ENCODE measurements at places on chromosomes 5 and 9. TPM values are rescaled to one million over a fixed set of nuclear protein-coding genes. Genes with fewer than 3 reads are reported as not detected.

DNA sequence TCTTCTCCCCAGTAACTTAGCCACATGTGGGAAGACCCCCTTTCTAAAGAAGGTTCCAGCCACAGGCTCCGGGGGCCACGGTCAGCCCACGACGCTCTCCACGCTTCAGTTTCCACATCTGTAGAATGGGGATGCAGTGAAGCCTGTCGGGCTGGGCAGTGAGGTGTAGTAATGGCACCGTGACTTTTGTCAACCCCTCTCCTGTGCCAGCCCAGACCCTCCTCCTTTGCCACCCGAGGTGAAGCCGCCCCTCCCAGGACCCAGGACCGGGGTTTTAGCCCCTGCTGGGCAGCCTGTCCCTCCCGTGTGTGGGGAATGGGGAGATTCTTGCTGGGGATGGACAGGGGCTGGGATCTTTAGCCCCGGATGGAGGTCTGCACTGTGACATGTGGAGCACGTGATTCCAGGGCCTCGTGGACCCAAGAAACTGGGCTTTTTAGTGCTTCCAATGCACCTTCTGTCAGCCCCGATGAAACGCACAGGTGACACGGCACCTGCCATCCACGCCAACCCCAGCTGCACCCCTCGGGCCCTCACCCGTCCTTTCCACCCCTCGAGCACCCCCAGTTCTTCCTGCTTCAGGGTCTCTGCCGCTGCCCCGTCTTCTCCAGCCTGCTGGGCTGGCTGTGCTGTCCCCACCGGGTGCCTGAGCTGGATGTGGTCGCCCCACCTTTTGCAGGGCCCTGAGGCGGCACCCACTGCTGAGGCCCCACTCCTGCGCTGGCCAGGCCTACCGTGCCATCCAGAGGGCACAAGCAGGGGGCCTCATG lies 13.4 kb upstream of the RNU6ATAC start:
- DNase-seq: no peak
- H3K36me3 ChIP-seq: no peaks in the 10 kb centered on the region
- H3K27me3 ChIP-seq: peaks cover 35% of the 10 kb centered on the region
- H3K4me3 ChIP-seq: no peak overlapping the region
- no peak overlapping the region for H3K27ac ChIP-seq

GRCh38 chr5:127492854-127493738 lies 24.3 kb upstream of the PRRC1 start:
- H3K4me3 ChIP-seq: no peak overlapping the region
- no peak overlapping the region for H3K27ac ChIP-seq
- no peaks in the 10 kb centered on the region for H3K4me1 ChIP-seq

GRCh38 chr9:93698140-93698908 lies 121.9 kb downstream of the PHF2 start:
- no peaks in the 10 kb centered on the region for H3K27me3 ChIP-seq
- DNase-seq: no peak
- no peak overlapping the region for H3K27ac ChIP-seq
- no peaks in the 10 kb centered on the region for H3K4me1 ChIP-seq
- H3K4me3 ChIP-seq: no peak overlapping the region

- no peak overlapping the region for H3K4me3 ChIP-seq
- H3K4me1 ChIP-seq: peaks cover 35% of the 10 kb centered on the region
- H3K27me3 ChIP-seq: no peaks in the 10 kb centered on the region
- H3K27ac ChIP-seq: no peak overlapping the region
- DNase-seq: no peak
- H3K36me3 ChIP-seq: peaks cover 9% of the 10 kb centered on the region
These were observed 105.6 kb downstream of the SUSD1 start for GRCh38 chr9:112069318-112070169.

DNA sequence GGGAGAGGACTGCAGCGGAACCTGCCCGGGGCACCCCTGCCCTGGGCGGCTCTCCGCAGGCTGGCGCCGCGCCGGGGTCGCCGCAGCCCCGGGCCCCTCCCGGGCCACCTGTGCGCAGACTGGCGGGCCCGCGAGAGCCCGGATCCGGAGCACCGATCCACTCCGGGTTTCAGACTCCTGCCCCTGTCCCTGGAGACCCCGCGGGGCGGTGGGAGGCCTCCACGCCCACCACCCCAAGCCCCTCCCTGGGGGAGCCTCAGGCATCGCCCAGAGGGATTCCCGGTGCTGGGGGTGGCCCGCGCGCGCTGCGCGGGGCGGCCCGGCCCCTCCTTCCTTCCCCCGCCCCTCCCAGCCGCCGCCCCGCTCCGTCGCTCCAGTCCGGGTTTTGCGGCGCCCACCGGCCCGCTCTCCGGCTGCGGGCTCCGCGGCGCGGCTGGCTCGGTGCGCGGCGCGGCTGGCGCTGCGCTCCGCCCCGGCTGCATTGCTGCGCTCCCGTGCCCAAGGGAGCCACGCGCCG lies at the start of gene UNC5A:
TSS of gene UNC5A (plus strand) at position 479 of the 517 bp plus-strand sequence. CDS start 192 bp downstream, outside the sequence.
- H3K4me3 ChIP-seq: peak within 1 kb of the TSS; percentile 26
- H3K36me3 ChIP-seq: no peaks in the 10 kb centered on the region
- peaks cover 15% of the 10 kb centered on the region for H3K4me1 ChIP-seq
- no peak within 1 kb of the TSS for H3K27ac ChIP-seq

- peak; percentile 54 for DNase-seq
- H3K27me3 ChIP-seq: no peaks in the 10 kb centered on the region
- H3K4me1 ChIP-seq: peaks cover 9% of the 10 kb centered on the region
- no peak overlapping the region for H3K4me3 ChIP-seq
These were observed 8.6 kb downstream of the SUSD1 start for GRCh38 chr9:112166176-112167140.

- H3K27me3 ChIP-seq: peaks cover 5% of the 10 kb centered on the region
- no peak for DNase-seq
- H3K36me3 ChIP-seq: no peaks in the 10 kb centered on the region
- no peaks in the 10 kb centered on the region for H3K4me1 ChIP-seq
These were observed 3.1 kb upstream of the FCN2 start for GRCh38 chr9:134877541-134877940.

DNA sequence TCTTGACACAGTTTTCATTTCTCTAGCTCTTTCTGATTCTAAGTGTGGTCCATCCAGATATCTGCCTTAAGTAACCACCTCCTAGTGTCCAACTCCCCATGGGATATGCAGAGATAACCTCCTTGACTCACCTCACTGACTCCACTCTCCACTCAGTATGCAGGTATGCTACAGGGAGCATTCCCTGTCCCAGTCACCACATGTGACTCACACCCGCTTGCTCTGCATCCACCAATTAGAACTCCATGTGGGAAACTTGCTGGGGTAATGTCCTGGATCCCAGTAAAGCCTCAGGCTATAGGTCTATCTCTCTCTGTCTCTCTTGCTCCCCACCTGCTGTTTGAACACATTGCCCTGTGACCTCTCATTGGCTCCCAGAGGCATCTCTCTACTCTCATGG lies 563.9 kb downstream of the HTR1A start:
- no peak for DNase-seq
- H3K27me3 ChIP-seq: no peaks in the 10 kb centered on the region
- H3K4me3 ChIP-seq: no peak overlapping the region
- no peaks in the 10 kb centered on the region for H3K4me1 ChIP-seq

- H3K4me1 ChIP-seq: peaks cover 8% of the 10 kb centered on the region
- no peak overlapping the region for H3K4me3 ChIP-seq
- DNase-seq: no peak
- peaks cover 2% of the 10 kb centered on the region for H3K27me3 ChIP-seq
These were observed 28.3 kb upstream of the CRB2 start for GRCh38 chr9:123327697-123328100.

- DNase-seq: no peak
- no peak overlapping the region for H3K27ac ChIP-seq
- H3K4me3 ChIP-seq: no peak overlapping the region
- peaks cover under 1% of the 10 kb centered on the region for H3K36me3 ChIP-seq
- peaks cover 21% of the 10 kb centered on the region for H3K4me1 ChIP-seq
These were observed 11.6 kb downstream of the TRAF1 start for GRCh38 chr9:120914953-120915352.

GRCh38 chr5:37495668-37496347 lies 116.7 kb downstream of the WDR70 start:
- no peaks in the 10 kb centered on the region for H3K36me3 ChIP-seq
- DNase-seq: no peak
- no peaks in the 10 kb centered on the region for H3K27me3 ChIP-seq
- no peak overlapping the region for H3K4me3 ChIP-seq

- H3K4me1 ChIP-seq: peaks cover 34% of the 10 kb centered on the region
- no peak overlapping the region for H3K27ac ChIP-seq
- H3K4me3 ChIP-seq: no peak overlapping the region
- H3K36me3 ChIP-seq: peaks cover 43% of the 10 kb centered on the region
These were observed 54.7 kb upstream of the SARDH start for GRCh38 chr9:133792721-133793470.

GRCh38 chr9:109098171-109098959 lies 21.4 kb downstream of the TMEM245 start:
- peak overlapping the region; percentile 40 for H3K27ac ChIP-seq
- no peaks in the 10 kb centered on the region for H3K27me3 ChIP-seq
- peaks cover 18% of the 10 kb centered on the region for H3K36me3 ChIP-seq
- peak; percentile 64 for DNase-seq

- no peak for DNase-seq
- H3K4me3 ChIP-seq: no peak overlapping the region
- no peaks in the 10 kb centered on the region for H3K36me3 ChIP-seq
- no peaks in the 10 kb centered on the region for H3K27me3 ChIP-seq
- peaks cover 2% of the 10 kb centered on the region for H3K4me1 ChIP-seq
These were observed 274.8 kb upstream of the PANK3 start for GRCh38 chr5:168853972-168854371.

GRCh38 chr5:33612386-33612785 lies 171.6 kb downstream of the TARS1 start:
- no peak overlapping the region for H3K4me3 ChIP-seq
- DNase-seq: no peak
- H3K4me1 ChIP-seq: peaks cover 3% of the 10 kb centered on the region
- H3K36me3 ChIP-seq: no peaks in the 10 kb centered on the region
- H3K27me3 ChIP-seq: no peaks in the 10 kb centered on the region

GRCh38 chr5:78905084-78905938 lies 79.8 kb downstream of the ARSB start:
- H3K4me1 ChIP-seq: peaks cover 40% of the 10 kb centered on the region
- no peaks in the 10 kb centered on the region for H3K27me3 ChIP-seq
- no peaks in the 10 kb centered on the region for H3K36me3 ChIP-seq
- peak overlapping the region; percentile 60 for H3K27ac ChIP-seq
- no peak overlapping the region for H3K4me3 ChIP-seq

GRCh38 chr5:64497386-64497785 lies 8.4 kb upstream of the RGS7BP start:
- H3K36me3 ChIP-seq: no peaks in the 10 kb centered on the region
- H3K4me1 ChIP-seq: no peaks in the 10 kb centered on the region
- H3K27ac ChIP-seq: no peak overlapping the region
- no peak for DNase-seq

DNA sequence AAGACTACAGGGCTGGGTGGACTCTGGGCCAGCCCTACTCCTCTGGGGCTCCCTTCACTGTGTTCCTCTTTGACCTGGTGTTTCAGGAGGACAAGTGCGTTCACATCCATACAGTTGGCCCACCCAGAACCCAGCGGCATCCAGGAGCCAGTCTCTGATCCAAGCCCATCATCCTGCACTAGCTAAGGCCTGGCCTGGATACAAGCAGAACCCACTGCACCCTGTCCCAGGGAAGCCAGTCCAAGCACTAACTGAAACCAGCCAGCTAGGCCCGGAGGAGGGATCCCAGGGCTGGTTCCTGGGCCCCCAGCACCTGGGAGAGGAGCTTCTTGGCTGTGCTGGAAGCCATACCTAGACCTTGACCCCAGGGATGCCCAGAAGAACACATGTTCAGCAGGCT lies 4.1 kb upstream of the GBGT1 start:
- peaks cover 28% of the 10 kb centered on the region for H3K27me3 ChIP-seq
- no peak for DNase-seq
- no peak overlapping the region for H3K27ac ChIP-seq
- H3K4me3 ChIP-seq: no peak overlapping the region
- peaks cover 24% of the 10 kb centered on the region for H3K4me1 ChIP-seq

- peaks cover 38% of the 10 kb centered on the region for H3K4me1 ChIP-seq
- H3K4me3 ChIP-seq: peak within 1 kb of the TSS; percentile 85
- H3K27ac ChIP-seq: peak within 1 kb of the TSS; percentile 91
These were observed at the start of gene MACROH2A1 for GRCh38 chr5:135398855-135399793. Gene MACROH2A1, minus strand, starts transcription at chr5:135399231. Its CDS starts 10,138 bp downstream, at chr5:135389093.

DNA sequence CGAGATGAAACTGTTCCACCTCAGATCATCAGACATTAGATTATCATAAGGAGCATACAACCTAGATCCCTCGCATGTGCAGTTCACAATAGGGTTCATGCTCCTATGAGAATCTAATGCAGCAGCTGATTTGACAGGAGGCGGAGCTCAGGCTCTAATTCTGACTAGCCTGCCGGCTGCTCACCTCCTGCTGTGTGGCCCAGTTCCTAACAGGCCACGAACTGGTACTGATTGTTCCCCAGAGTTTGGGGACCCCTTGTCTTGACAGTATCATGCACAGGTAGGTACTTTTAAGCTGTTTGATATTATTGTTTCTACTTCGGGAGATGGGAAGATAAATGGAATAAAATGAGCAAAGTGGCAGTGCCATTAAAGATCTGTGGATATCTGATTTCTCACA lies 66.9 kb downstream of the ZCCHC7 start:
- H3K27ac ChIP-seq: no peak overlapping the region
- no peak overlapping the region for H3K4me3 ChIP-seq
- peaks cover 5% of the 10 kb centered on the region for H3K36me3 ChIP-seq
- no peaks in the 10 kb centered on the region for H3K27me3 ChIP-seq
- H3K4me1 ChIP-seq: no peaks in the 10 kb centered on the region
- no peak for DNase-seq

DNA sequence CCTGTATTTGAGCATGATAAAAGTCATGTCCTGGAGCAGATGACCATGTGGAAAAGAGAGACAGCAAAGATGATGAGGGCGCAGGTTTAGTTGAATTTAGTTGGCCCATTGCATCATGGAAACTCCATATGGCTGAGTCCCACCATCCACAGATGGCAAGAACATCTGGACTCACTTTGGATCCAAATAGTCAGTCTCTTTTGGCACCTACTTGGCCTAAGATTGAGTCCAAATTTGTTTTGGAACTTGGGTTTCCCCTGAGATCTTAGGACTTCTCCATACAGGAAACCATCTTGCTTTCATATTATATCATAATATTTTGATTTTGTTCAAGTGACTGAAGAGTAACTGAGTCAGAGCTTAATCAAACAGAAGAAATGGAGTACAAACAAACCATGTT lies 217.5 kb downstream of the DRD1 start:
- peaks cover 4% of the 10 kb centered on the region for H3K4me1 ChIP-seq
- H3K36me3 ChIP-seq: no peaks in the 10 kb centered on the region
- H3K27me3 ChIP-seq: peaks cover 2% of the 10 kb centered on the region

DNA sequence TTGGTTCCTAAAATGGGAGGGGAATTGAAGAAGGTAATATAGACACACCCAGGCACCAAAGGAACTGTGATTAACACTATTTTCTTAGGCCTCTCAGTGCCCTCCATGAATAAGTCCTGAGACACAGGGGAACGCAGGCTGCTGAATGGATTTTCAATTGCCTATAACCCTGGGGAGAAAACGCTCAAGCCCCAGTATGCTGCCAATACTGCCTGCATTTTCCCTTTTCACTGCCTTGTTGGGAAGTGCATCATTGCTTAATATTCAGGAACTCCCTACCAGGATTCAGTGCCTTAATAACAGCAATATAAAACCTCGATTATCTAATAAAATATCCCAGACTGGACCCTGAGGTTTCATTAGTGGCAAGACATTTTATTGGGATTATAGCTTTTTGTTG lies 25.4 kb downstream of the APBA1 start:
- H3K27ac ChIP-seq: no peak overlapping the region
- H3K4me1 ChIP-seq: no peaks in the 10 kb centered on the region
- no peaks in the 10 kb centered on the region for H3K27me3 ChIP-seq
- no peaks in the 10 kb centered on the region for H3K36me3 ChIP-seq
- DNase-seq: peak; percentile 48

The NEUROG1 gene
- not detected for total RNA-seq

The SPATA31D4 gene
- not detected for total RNA-seq

The PCDHGB4 gene
- 4.2 TPM for total RNA-seq

The SLC34A3 gene
- 0.04 TPM for total RNA-seq

The FOXI1 gene
- not detected for total RNA-seq

The IL33 gene
- total RNA-seq: 27.4 TPM
